Anterior cingulate cortex (tissue), 58 donors: ENCODE measurements at places on chromosomes 4 and X.

DNA sequence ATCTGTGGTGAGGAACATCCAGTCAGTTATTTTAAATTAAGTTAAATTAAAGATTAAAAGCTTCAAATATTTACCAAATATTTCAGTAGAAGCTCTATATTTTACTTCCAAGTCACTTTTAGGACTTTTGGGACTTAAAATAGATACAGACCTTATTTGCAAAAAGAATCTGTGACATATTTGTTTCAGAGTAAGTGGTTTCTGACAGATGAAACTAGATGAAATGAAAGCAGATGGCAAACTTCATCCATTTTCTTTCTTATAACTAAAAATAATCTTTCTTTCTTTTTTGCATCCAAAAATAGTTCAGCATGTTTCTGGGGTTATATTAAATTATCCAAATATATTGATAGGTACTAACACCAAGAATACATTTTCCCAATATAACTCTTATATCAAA lies 6.6 kb upstream of the UTP3 start:
- no peak for DNase-seq

GRCh38 chrX:17028356-17028755 lies 81.9 kb downstream of the REPS2 start:
- no peak for DNase-seq

DNA sequence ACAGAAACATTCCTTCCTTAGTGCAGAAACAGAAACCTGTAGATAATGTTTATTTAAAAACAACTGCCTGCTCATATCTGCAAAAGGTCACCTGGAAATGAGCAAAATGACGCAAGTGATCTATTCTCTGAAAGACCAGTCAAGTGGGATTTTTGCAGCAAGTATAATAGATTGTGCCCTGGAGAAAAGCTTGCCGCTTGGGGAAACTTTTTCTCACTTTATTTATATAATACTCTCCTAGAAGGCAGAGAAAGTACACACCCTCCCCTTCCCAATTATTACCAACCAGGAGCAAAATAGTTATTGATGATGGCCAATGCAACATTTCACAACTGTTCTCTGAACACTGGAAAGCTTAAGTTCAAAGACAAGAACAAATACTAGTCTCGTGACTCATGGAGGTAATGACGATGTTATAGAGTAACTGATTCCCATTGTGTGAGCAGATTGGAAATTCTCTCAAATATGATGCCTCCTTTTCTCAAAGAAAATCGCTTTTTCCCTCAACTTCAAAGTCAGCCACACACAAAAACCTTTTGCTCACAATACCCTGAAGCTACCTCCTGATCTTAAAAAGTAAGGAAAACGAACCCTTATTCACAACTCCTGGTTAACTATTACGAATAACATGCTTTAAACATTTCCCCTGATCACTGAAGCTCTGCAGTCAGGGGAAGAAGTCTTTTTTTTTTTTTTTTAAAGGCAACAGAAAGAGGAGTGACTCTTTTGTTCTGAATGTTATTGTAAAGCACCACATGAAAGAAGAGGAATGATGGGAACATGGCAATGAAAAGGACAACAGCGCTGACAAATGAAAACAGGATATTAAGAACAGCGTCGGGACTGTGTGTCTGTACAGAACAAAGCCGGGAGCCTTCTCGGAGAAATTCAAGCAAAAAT lies 41.0 kb downstream of the MID1 start:
- no peak for DNase-seq

DNA sequence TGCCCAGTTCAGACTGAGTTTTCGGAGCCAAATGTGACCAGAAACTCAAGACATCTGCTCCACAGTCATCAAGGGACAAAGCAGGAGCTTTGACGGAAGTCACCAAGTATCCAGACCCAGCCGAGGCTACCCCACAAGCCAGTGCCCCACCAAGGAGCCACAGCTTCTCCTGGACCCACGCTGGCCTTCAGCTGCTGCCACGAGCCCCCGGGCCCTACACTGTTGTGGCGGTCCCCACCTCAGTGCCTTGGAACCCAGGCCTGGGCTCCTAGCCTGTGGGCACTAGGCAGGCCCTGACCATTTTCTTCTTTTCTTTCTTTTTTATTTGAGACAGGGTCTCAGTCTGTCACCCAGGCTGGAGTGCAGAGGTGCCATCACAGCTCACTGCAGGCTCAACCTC lies 82.1 kb upstream of the NKX1-1 start:
- DNase-seq, result no peak

- no peak for DNase-seq
Measured at GRCh38 chr4:124941267-124941666, 228.7 kb upstream of the ANKRD50 start.

DNA sequence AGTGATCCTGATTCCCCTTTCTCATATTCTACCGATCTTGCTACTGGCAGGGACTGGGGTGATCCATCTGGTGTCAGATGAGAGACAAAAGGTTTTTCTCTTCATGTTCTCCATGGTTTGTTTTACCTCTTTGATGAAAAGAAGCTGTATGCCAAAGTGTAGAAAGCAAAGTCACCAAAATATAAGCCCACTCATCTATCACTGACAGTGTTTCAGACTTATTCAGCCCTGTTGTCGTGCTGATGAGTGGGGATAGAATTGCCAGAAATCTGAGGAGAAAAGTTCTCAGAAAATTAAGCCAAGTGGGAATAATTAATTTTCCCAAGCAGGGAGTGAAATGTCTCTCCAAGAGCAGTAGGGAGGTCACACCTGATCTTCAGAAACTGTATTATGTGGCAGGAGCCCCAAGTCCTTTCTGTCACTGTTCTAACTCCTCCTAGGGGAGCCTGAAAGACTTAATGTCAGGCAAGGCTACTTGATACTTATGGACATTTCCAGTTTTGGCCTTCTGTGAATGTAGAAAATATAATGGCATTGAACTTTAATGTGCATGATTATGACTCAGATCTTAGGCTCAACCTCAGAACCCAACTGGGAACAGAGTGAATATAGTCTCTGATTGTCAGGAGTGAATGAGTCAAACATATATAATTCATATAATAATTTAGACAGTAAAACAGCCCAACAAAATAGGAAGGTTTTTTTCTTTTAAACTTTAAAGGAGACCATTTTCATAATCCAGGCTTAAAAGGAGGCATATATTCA lies 298.1 kb downstream of the ANKRD50 start:
- DNase-seq, result no peak

GRCh38 chr4:154722262-154722661 lies 21.5 kb upstream of the LRAT start:
- no peak for DNase-seq

DNA sequence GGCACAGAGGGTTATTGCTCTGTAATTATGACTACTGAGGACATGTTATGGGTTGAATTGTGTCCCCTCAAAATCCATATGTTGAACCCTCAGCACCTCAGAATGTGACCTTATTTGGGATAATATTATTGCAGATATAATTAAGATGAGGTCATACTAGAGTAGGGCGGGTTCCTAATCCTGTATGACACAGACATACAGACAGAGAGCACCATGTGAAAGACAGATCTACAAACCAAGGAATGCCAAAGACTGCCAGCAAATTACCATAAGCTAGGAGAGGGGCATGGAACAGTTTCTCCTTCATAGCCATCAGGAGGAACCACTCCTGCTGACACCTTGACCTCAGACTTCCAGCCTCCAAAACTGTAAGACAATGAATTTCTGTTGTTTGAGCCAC lies 115.2 kb upstream of the OTUD4 start:
- no peak for DNase-seq

DNA sequence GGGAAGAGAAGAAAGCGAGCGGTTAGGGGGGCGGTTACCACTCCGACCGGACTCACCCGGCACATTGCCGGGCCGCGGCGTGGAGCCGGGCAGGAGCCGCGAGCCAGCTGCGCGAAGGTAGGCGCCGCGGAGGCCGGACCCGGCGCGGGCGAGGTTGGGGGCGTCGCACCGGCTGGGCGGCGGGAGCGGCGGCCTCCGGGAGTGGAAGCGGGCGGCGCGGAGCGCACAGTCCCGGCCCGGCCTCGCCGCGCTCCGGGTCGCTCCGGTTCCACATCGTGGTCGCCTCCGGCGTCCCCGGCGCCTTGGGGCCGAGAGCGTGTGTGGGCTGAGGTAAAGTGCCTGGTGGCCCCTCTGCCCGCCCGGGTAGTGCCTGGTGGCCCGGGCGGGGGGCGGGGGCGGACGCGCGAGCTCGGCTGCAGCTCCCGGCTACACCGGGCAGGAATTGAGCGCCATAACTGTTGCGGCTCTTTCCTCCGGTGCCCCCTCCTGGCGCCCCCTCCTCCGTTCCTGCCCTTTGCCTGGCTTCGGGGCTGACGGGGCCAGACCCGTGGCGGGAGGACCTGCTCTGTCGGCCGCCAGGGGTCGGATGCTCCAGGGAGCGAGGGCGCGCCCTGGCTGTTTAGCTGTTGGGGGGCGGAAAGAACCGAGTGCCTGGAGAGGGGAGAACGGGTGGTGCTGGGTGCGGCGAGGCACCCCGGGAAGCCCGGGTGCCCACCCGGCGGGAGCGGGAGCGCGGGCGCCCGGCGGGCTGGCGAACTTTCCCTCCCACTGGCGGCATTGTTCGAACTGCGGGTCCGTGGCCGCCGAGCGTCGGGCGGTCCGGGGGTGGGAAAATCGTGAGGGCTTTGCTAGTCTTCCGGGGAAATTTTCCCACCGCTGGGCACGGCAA lies 626 bp downstream of the JADE3 start:
- DNase-seq, result no peak

- no peak for DNase-seq
Measured at GRCh38 chrX:53494436-53494835, 60.3 kb upstream of the HSD17B10 start.

- no peak for DNase-seq
Measured at GRCh38 chr4:159027535-159027934, 75.3 kb upstream of the RAPGEF2 start.

DNA sequence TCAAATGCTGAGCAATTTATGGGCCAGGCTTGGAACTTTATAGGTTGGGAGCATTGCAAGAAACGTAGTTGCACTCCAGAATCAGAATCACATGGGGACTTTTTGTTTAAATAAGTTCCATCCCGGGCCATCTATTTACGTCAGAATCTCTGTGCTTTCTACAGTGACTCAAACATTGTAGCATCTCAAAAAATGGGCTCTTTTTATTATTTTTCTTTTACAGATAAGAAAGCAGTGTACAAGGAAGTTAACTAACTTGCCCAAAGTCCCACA lies 10.2 kb downstream of the CC2D2A start:
- DNase-seq, result no peak

DNA sequence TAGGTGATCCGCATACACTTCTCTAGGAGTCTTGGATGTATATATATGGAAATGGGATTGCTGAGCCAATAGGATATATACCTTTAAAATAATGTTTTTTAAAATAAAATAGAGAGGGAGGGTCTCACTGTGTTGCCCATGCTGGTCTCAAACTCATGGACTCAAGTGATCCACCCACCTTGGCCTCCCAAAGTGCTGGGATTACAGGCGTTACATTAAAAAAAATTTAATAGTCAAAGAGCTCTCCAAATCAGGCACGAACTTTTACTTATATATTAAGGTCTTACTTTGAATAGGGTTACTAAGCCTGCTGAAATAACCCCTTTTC lies 109.0 kb downstream of the GNL3L start:
- no peak for DNase-seq

GRCh38 chr4:187380181-187380581 lies 615.4 kb upstream of the ZFP42 start:
- DNase-seq, result no peak

DNA sequence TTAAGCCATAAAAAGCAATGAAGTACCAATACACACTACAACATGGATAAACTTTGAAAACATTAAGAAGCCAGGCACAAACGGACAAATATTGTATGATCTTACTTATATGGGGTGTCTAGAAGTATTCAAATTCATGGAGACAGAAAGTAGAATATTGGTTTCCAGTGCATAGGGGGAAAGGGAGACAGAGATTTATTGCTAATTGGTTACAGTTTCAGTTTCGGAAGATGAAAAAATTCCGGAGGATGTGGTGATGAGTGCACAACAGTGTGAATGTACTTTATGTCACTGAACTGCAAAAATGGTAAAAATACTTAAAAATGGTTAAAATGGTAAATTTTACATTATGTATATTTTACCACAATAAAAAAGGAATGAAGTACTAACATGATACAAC lies 5.1 kb upstream of the PRDX4 start:
- DNase-seq, result no peak

DNA sequence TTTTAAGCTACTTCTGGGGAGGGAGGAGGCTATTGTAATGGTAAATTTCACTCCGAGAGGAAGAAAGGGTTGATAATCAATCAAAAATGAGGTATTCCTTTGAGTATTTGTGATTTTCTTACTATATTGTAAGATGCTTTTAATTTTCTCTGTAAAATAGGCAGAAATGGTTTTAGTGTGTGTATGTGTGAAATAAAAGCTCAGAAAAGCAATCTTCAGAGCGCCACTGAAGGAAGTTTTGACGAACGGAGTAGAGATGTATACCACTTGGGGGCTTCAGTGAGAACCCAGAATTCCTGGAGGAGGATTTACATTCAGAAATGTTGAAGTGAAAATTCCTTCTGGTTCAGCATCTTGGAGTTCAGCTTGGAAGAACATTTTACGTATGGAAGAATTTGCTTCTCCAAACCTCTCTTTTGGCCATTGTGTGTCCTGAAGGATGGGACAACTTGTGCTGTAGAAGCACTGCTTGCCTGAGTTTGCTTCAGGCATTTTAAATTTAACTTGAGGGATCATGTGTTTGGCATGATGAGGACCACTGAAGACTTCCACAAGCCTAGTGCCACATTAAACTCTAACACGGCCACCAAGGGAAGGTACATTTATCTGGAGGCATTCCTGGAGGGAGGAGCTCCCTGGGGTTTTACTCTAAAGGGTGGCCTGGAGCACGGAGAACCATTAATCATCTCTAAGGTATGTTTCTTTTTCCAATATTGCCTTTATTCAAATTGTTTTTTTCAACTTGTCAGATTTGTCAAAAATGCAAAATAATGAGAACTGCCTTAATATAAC lies 695 bp downstream of the SHROOM3 start:
- DNase-seq, result no peak

DNA sequence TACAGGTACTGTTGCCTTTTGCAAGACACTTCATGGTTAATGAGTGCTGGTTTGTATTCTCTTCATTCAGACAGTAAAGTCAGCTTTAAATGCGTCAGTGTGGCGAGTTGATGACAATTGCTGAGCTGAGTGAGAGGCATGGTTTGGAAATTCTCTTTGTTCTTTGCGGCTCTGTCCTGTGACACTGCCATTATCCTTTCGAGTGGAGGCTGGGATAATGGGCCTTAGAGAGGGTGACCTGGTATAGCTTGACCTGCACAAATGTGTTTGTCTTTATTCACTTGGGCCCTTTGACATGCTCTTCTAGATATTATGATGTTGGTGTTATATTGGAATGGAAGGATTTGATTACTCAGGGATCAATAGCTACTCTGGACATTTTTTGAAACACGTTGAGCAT lies 208.5 kb upstream of the FAT1 start:
- no peak for DNase-seq
